ENCODE measurements at places on chromosomes 16 and 17. TPM values are rescaled to one million over a fixed set of nuclear protein-coding genes. Genes with fewer than 3 reads are reported as not detected.

DNA sequence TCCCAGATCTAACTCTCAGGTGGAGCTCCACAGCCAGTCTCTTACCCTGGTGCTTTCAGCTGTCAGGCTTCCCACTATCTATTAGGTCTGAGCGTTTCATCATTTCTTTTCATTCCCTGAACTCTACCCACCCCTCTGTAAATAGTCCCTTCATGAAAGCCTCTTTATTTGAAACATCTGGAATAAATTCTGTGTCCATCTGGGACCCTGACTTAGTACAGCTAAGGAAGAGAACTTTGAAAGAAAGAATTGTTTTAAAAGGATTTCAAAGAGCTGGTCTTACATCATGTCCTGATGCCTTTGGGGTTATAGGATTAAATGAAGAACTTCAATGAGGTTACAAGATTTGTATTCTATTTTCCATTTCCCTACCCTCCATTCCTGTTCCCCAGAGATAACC is 388.5 kb upstream of the CA10 start:
- DNase-seq, result no peak

DNA sequence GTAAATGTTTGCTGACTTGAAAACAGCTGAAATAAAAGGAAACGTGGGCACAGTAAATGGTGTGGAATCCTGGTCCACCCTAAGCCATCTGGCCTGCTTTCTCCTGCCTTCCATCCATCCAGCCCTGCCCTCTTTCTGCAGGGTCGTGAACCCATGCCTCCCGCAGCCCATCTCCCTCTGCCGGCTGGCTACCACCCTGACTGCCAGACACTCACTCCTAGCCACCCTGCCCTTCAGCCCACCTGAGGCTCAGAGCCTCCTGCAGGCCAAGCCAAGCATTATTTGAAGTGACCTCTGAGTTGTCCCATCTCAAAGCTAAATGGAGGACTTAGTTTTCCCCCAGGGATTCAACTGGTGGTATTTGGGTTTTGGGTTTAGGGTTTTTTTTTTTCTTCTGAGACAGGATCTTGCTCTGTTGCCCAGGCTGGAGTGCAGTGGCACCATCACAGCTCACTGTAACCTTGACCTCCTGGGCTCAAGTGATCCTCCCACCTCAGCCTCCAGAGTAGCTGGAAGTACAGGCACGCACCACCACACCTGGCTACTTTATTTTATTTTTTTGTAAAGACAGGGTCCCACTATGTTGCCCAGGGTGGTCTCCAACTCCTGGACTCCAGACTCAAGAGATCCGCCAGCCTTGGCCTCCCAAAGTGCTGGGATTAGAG is 8.4 kb downstream of the ZDHHC1 start:
- DNase-seq, result no peak

- DNase-seq, result peak; percentile 80
These were observed 21.9 kb upstream of the CDH5 start for GRCh38 chr16:66344533-66345145.

GRCh38 chr16:74865922-74866598 is 91.4 kb upstream of the FA2H start:
- no peak for DNase-seq

DNA sequence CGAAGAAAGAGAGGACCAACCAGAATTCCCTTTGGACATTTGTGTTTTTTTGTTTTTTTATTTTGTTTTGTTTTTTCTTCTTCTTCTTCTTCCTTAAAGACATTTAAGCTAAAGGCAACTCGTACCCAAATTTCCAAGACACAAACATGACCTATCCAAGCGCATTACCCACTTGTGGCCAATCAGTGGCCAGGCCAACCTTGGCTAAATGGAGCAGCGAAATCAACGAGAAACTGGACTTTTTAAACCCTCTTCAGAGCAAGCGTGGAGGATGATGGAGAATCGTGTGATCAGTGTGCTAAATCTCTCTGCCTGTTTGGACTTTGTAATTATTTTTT is 3.6 kb downstream of the SOX9 start:
- DNase-seq, result no peak

DNA sequence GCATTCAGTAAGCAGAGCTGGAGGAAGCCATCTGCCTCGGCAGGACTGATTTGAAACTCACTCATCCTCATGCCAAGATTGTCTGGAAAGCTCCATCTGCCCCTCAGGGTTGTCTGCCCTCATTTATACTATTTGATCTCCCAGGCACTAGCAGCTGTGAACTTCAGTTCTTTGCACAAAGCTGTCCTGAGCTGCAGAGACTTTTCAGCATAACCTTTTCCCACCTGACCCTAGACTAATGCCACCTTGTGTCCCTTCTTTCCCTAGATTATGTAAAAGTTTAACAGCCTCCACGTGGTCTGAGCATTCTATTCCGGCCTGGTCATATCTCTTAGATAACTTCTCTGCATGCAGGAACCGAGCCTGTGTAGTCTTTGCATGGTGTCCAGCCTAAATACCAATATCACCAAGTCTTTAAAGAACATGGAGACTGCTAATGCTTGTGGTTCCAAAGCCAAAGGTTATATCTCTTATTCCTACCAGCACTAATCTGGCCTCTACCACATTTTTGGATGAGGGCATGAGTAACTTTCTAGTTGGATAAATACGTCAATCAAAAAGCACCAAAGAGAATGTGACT is 29.1 kb downstream of the STAT5A start:
- DNase-seq, result no peak

DNA sequence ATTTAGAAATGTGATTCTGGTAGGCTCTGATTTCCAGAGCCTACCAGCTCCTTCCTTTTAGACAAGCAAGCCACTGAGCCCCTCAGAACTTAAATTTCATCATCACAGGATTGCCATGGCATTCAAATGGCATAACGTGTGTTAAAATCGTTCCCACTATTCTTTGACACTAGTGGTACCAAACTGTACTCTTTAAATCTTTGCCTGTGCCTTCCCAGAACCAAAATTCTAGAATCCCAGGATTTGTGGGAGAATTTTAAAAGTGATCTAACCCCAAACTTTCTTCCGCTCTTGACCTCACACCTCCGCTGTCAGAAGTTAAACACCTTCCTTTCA is 287 bp upstream of the INTS2 start:
- DNase-seq, result no peak

- DNase-seq, result peak; percentile 89
These were observed at the start of gene COPZ2 for GRCh38 chr17:48037036-48037837. Gene COPZ2, minus strand, starts transcription at chr17:48037797. Its CDS starts 20 bp downstream, at chr17:48037777.

GRCh38 chr17:40452216-40452787 is 9.1 kb downstream of the IGFBP4 start:
- no peak for DNase-seq

GRCh38 chr17:68034452-68034776 is 1.1 kb upstream of the KPNA2 start:
- DNase-seq, result no peak

- DNase-seq, result no peak
These were observed 2.6 kb downstream of the SPEM3 start for GRCh38 chr17:7431231-7431630.

DBNDD1 gene
- not detected for total RNA-seq

PDPR gene
- 41.7 TPM for total RNA-seq

RNF222 gene
- total RNA-seq, result not detected

Data from activated CD4-positive, alpha-beta T cell treated with anti-CD3 and anti-CD28 coated beads, Interleukin-2, amount 10 ng/mL, durations not matched to agents 24 days and 14 days (primary cell).